ENCODE measurements at places on chromosomes 13 and 19. TPM values are rescaled to one million over a fixed set of nuclear protein-coding genes. Genes with fewer than 3 reads are reported as not detected.
A peak's percentile ranks its signal among the peaks of the same experiment; 100 is the strongest.

- no peak overlapping the region for H3K4me3 ChIP-seq
- peak; percentile 67 for DNase-seq
- H3K27me3 ChIP-seq: no peaks in the 10 kb centered on the region
- no peak overlapping the region for H3K27ac ChIP-seq
- H3K4me1 ChIP-seq: no peaks in the 10 kb centered on the region
- H3K36me3 ChIP-seq: no peaks in the 10 kb centered on the region
Measured at GRCh38 chr19:8221161-8221560, 12.0 kb downstream of the CERS4 start.

GRCh38 chr19:1245494-1246264, 2.7 kb upstream of the MIDN start:
- no peak overlapping the region for H3K4me3 ChIP-seq
- H3K27ac ChIP-seq: peak overlapping the region; percentile 92
- DNase-seq: peak; percentile 95
- H3K4me1 ChIP-seq: peaks cover 2% of the 10 kb centered on the region

- no peaks in the 10 kb centered on the region for H3K27me3 ChIP-seq
- DNase-seq: no peak
- H3K4me1 ChIP-seq: peaks cover 14% of the 10 kb centered on the region
- H3K27ac ChIP-seq: no peak overlapping the region
- no peaks in the 10 kb centered on the region for H3K36me3 ChIP-seq
Measured at GRCh38 chr19:47232422-47233211, 1.6 kb upstream of the BBC3 start.

DNA sequence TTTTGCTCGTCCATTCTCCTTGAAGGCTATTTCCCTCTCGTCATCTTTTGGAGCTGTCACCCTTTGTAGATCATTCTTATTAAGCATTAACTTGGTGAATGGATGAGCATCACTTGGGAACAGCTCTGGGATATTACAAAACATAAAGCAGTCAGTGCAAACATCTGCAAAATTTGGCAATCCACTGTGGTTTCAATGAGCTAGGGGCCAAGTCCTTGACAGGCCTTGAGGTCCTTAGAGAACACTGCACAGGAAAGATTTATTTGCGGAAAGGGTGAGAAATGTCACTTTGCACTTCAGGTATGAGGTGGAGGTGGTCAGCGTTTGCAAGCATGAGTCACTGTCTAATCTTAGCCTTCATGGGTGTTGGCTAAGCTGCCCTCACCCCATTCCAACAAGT, 239.7 kb upstream of the MAB21L1 start:
- no peak overlapping the region for H3K27ac ChIP-seq
- H3K4me1 ChIP-seq: no peaks in the 10 kb centered on the region
- no peak for DNase-seq
- no peaks in the 10 kb centered on the region for H3K27me3 ChIP-seq
- no peaks in the 10 kb centered on the region for H3K36me3 ChIP-seq
- H3K4me3 ChIP-seq: no peak overlapping the region

GRCh38 chr13:114065141-114065925, 67.1 kb downstream of the RASA3 start:
- no peaks in the 10 kb centered on the region for H3K27me3 ChIP-seq
- H3K4me1 ChIP-seq: peaks cover 8% of the 10 kb centered on the region
- H3K4me3 ChIP-seq: peak overlapping the region; percentile 15
- H3K36me3 ChIP-seq: no peaks in the 10 kb centered on the region
- H3K27ac ChIP-seq: peak overlapping the region; percentile 78

- no peaks in the 10 kb centered on the region for H3K36me3 ChIP-seq
- H3K27ac ChIP-seq: no peak overlapping the region
- no peaks in the 10 kb centered on the region for H3K4me1 ChIP-seq
- no peak for DNase-seq
- no peak overlapping the region for H3K4me3 ChIP-seq
Measured at GRCh38 chr13:66214467-66214866, 1015.7 kb downstream of the PCDH9 start.

DNA sequence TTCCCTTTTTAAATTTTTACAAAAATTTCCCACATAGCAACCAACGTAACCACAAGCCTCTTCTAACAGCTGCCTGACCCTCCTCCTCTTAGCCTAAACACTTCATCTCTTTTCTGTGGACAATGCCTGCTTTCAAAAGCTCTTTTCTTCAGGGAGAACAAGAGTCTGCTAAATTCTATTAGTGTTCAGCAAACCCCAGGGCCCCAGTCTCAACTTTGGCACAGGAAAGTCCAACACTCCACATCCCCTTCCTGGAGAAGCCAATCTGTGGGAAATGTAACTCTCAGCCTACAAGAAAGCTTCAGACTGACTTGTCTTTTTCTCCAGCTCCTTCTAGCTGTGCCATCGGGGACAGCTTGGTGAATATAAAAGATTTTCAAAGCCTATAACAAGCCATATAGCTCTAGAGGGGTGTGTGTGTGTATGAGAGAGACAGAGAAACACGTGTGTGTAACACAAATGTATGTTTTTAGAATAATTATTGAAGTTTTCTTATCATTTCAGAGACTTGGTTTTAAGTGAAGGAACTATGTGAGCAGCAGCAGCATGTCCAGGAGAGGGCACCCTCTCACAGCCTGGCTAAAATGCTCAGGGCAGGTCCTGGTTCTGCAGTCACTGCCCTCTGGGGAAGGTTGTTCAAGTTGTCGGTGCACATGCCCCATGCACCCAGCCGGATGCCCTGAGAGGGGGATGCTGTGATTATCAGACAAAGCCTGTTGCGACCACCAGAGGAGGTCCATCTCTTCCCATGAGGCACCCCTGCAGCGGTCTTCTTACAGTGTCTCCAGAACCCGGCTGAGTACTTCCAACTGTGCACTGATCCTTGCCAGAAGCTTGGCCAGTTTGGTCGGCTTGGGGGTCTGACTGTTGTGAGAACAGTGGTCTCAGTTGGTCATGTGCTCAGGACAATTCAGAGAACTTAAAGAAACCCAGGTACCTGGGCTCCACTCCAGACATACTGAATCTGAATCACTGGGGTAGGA, 34.4 kb downstream of the CCDC70 start:
- no peaks in the 10 kb centered on the region for H3K4me1 ChIP-seq
- no peak overlapping the region for H3K4me3 ChIP-seq
- no peaks in the 10 kb centered on the region for H3K27me3 ChIP-seq
- H3K36me3 ChIP-seq: no peaks in the 10 kb centered on the region
- no peak overlapping the region for H3K27ac ChIP-seq

- H3K36me3 ChIP-seq: no peaks in the 10 kb centered on the region
- peaks cover 10% of the 10 kb centered on the region for H3K4me1 ChIP-seq
- no peak for DNase-seq
- H3K4me3 ChIP-seq: no peak overlapping the region
Measured at GRCh38 chr19:44701228-44701627, 2.3 kb downstream of the CEACAM16 start.

- no peak overlapping the region for H3K4me3 ChIP-seq
- H3K27me3 ChIP-seq: no peaks in the 10 kb centered on the region
- peak overlapping the region; percentile 15 for H3K27ac ChIP-seq
- H3K36me3 ChIP-seq: no peaks in the 10 kb centered on the region
Measured at GRCh38 chr19:41535029-41535622, 40.8 kb upstream of the CEACAM21 start.

DNA sequence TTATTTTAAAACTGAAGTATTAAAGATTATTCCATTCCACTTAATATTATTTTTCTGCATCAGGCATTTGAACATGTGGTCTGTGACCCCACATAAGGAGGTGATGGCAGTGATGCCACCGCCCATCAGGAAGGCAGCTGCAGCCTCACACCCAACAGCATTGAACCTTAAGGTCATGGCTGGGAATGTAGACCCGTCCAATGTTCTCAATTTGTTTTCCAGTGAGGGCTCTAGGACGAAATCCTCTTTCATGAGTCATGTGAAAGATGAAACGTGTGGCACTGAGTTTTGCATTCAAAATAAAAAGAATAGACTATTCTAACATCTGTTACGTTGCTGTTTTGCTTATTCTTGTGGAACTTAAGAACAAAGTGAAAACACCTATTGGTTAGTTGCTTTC, 74.5 kb upstream of the ANKRD10 start:
- no peak for DNase-seq
- no peaks in the 10 kb centered on the region for H3K4me1 ChIP-seq
- H3K36me3 ChIP-seq: no peaks in the 10 kb centered on the region
- H3K27me3 ChIP-seq: no peaks in the 10 kb centered on the region

DNA sequence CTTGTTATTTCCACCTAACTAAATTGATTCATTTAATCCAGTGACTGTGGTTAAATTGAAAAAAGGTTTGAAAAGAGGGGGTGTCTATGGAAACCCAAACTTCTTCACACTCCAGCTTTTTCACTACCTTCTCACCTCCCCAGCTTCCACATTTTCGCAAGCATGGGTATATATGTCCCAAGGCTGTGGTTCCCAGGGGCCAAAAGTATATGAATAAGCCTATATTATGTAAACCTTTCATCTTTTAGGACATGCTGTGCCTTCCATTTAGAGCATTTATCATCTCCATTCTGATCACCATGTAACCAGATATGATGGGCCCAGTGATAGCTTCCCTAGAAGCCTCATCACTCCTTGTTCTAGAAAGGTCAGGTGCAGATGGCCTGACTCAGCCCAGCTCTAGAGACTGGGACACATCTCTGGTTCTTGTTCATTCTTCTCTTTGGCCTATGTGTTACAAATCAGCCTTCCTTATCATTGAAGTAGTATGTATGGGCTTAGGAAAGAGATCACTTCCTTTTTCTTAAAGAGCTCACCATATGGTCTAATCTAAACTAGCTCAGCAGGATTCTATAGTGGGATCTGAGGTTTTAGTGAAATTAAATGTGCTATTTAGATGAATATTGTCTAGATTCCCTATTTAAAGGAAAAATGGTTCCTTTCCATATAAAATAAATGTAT, 19.5 kb upstream of the ARL11 start:
- no peak for DNase-seq
- no peak overlapping the region for H3K4me3 ChIP-seq
- H3K27ac ChIP-seq: no peak overlapping the region
- no peaks in the 10 kb centered on the region for H3K36me3 ChIP-seq
- H3K27me3 ChIP-seq: no peaks in the 10 kb centered on the region

GRCh38 chr13:98451676-98452470, 125.0 kb downstream of the STK24 start:
- H3K27me3 ChIP-seq: no peaks in the 10 kb centered on the region
- H3K4me1 ChIP-seq: peaks cover 5% of the 10 kb centered on the region
- no peak overlapping the region for H3K4me3 ChIP-seq
- H3K27ac ChIP-seq: no peak overlapping the region

DNA sequence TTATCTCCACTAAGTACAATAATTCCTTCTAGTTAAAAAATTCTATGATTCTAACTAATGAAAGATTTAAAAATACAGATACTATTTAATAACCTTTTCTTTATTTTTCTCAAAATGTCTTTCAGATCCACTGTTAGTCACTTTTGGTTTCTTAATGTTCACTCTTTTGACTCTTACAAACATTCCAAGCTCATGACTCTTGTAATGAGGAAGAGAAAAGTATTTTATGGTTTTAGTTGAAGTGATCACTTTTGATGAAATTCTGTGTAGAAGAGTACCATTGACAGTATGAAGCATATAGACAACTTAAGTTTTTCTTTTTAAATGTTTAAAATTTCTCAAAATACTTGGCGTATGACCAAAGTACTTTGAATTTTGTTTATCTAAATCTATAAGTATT, 27.8 kb downstream of the COG3 start:
- DNase-seq: no peak
- H3K36me3 ChIP-seq: no peaks in the 10 kb centered on the region
- no peak overlapping the region for H3K4me3 ChIP-seq
- no peaks in the 10 kb centered on the region for H3K4me1 ChIP-seq
- H3K27ac ChIP-seq: no peak overlapping the region

- no peak overlapping the region for H3K4me3 ChIP-seq
- no peaks in the 10 kb centered on the region for H3K36me3 ChIP-seq
- DNase-seq: no peak
- no peaks in the 10 kb centered on the region for H3K4me1 ChIP-seq
- no peak overlapping the region for H3K27ac ChIP-seq
Measured at GRCh38 chr13:106996867-106997618, 429.1 kb upstream of the ARGLU1 start.

DNA sequence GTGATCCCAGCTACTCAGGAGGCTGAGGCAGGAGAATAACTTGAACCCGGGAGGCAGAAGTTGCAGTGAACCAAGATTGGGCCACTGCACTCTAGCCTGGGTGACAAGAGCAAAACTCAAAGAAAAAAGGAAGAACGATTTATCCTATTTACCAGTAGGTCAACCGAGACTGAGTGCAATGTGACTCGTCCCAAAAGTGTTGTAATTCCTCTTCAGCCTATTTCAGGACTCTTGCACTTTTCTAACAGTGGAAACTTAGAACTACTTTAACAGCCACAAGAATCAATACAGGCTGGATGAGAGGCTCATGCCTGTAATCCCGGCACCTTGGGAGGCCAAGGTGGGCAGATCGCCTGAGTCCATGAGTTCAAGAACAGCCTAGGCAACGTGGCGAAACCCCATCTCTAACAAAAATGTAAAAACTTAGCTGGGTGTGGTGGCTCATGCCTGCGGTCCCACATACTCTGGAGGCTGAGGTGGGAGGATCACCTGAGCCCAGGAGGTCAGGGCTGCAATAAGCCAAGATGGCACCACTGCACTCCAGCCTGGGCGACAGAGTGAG, 4.3 kb upstream of the NR1H2 start:
- H3K36me3 ChIP-seq: no peaks in the 10 kb centered on the region
- no peak for DNase-seq
- H3K4me1 ChIP-seq: peaks cover 4% of the 10 kb centered on the region
- no peaks in the 10 kb centered on the region for H3K27me3 ChIP-seq
- H3K4me3 ChIP-seq: no peak overlapping the region

GRCh38 chr13:110993788-110994187, 78.9 kb upstream of the ANKRD10 start:
- H3K4me1 ChIP-seq: no peaks in the 10 kb centered on the region
- H3K4me3 ChIP-seq: no peak overlapping the region
- H3K27ac ChIP-seq: no peak overlapping the region

The PSG6 gene
- not detected for total RNA-seq

The DIRAS1 gene
- 0.19 TPM for total RNA-seq

The IL27RA gene
- total RNA-seq: 1.7 TPM

The ZNF470 gene
- total RNA-seq: 1.2 TPM

The CYP2F1 gene
- not detected for total RNA-seq

The CYP4F3 gene
- total RNA-seq: 214 TPM

The PCDH9 gene
- 3.9 TPM for total RNA-seq

The PPP1R37 gene
- total RNA-seq: 11.1 TPM

The KIR2DL1 gene
- not detected for total RNA-seq

The PNKP gene
- total RNA-seq: 37.5 TPM

The NLRP11 gene
- 0.92 TPM for total RNA-seq

The RASL11A gene
- 23.4 TPM for total RNA-seq

The PRR19 gene
- 0.18 TPM for total RNA-seq

The ZNF223 gene
- total RNA-seq: 1.8 TPM

The RDH8 gene
- not detected for total RNA-seq

The SUGP1 gene
- total RNA-seq: 24.1 TPM

The WASF3 gene
- 9.2 TPM for total RNA-seq

The ACP7 gene
- not detected for total RNA-seq

The F10 gene
- total RNA-seq: 157 TPM

All from right lobe of liver (tissue), 6 donors.